Hepatocyte (in vitro differentiated cells): ENCODE measurements at places on chromosomes 4 and X. TPM values are rescaled to one million over a fixed set of nuclear protein-coding genes. Genes with fewer than 3 reads are reported as not detected.

Gene SSX3
- not detected in 2 replicates for polyA plus RNA-seq

Gene TRIM60
- polyA plus RNA-seq, result not detected in 2 replicates

Gene ABCG2
- 3.7 and 3.9 TPM in 2 replicates for polyA plus RNA-seq

Gene LRAT
- polyA plus RNA-seq, result 2.6 and 4.4 TPM in 2 replicates

Gene CYP2U1
- 5.8 and 6.7 TPM in 2 replicates for polyA plus RNA-seq

Gene FHDC1
- 1.7 and 2.1 TPM in 2 replicates for polyA plus RNA-seq

Gene TIMM8A
- 13.0 and 16.5 TPM in 2 replicates for polyA plus RNA-seq

- H3K4me1 ChIP-seq, result no peaks in the 10 kb centered on the region
- no peaks in the 10 kb centered on the region for H3K36me3 ChIP-seq
- no peaks in the 10 kb centered on the region for H3K27me3 ChIP-seq
- H3K27ac ChIP-seq, result no peak overlapping the region
- DNase-seq, result no peak
Observed at GRCh38 chrX:3445806-3446490, 99.5 kb upstream of the MXRA5 start.

- DNase-seq, result peak; percentile 21
- no peak overlapping the region for H3K4me3 ChIP-seq
Observed at GRCh38 chr4:100986360-100986868, 360.9 kb downstream of the PPP3CA start.

DNA sequence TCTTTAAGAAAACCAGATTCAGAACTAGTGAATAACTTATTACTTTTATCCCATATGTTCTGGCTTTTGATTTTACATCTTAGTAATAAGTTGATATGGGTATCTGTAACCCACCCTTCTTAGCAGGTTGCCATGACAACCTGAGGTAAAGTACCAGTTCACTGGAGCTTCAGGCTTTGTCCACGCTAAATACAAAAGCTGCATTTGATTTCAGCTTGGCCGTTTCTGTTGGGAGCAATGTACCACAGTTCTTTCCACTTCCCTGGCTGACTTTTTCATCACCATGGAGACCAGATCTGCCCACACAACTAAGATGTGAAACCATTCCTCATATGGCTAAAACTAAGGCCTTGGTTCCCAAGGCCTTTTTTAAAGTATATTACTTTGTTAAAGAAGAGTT, 26.1 kb downstream of the KLHL34 start:
- no peak for DNase-seq
- no peaks in the 10 kb centered on the region for H3K36me3 ChIP-seq
- no peak overlapping the region for H3K27ac ChIP-seq

GRCh38 chrX:105697984-105698781, 124.2 kb upstream of the NRK start:
- H3K36me3 ChIP-seq, result no peaks in the 10 kb centered on the region
- no peak overlapping the region for H3K27ac ChIP-seq
- no peak for DNase-seq
- H3K27me3 ChIP-seq, result no peaks in the 10 kb centered on the region
- no peak overlapping the region for H3K4me3 ChIP-seq
- H3K4me1 ChIP-seq, result no peaks in the 10 kb centered on the region

- H3K4me1 ChIP-seq, result peaks cover 30% of the 10 kb centered on the region
- H3K27me3 ChIP-seq, result no peaks in the 10 kb centered on the region
- no peaks in the 10 kb centered on the region for H3K36me3 ChIP-seq
- H3K27ac ChIP-seq, result peak overlapping the region; percentile 90
- peak overlapping the region; percentile 3 for H3K4me3 ChIP-seq
Observed at GRCh38 chr4:153248641-153249198, 44.5 kb downstream of the TRIM2 start.

- H3K4me1 ChIP-seq, result peaks cover 11% of the 10 kb centered on the region
- no peaks in the 10 kb centered on the region for H3K27me3 ChIP-seq
Observed at GRCh38 chr4:168853770-168854169, 156.3 kb downstream of the CBR4 start.

DNA sequence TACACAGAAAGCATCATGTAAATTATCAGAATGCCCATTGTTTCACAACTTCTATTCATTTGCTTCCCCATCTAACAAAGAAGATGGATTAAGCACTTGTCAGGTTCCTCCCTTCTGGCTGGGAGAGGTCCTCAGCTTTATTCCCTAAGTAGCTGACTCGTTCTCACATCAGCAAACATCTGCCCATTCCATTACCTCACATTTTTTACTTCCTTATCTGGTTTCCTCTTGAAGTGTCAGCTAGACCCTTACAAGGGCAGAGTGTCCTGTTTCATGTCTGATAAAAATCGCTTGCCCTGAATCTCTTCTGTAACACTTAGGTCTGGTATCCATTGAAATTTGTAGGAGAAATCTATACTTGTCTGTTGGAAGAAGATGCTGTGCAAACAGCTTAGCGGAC, 34.7 kb downstream of the TMPRSS11A start:
- H3K4me3 ChIP-seq, result no peak overlapping the region
- H3K27ac ChIP-seq, result no peak overlapping the region
- H3K36me3 ChIP-seq, result no peaks in the 10 kb centered on the region
- no peaks in the 10 kb centered on the region for H3K27me3 ChIP-seq
- H3K4me1 ChIP-seq, result no peaks in the 10 kb centered on the region
- no peak for DNase-seq

GRCh38 chrX:110415440-110416170, 57.0 kb downstream of the RTL9 start:
- H3K4me3 ChIP-seq, result no peak overlapping the region
- peaks cover 13% of the 10 kb centered on the region for H3K4me1 ChIP-seq
- peak overlapping the region; percentile 34 for H3K27ac ChIP-seq
- H3K27me3 ChIP-seq, result no peaks in the 10 kb centered on the region
- H3K36me3 ChIP-seq, result no peaks in the 10 kb centered on the region

GRCh38 chr4:185955826-185956543, 113.0 kb upstream of the TLR3 start:
- no peak overlapping the region for H3K4me3 ChIP-seq
- H3K4me1 ChIP-seq, result no peaks in the 10 kb centered on the region
- no peak for DNase-seq
- H3K27ac ChIP-seq, result no peak overlapping the region
- no peaks in the 10 kb centered on the region for H3K36me3 ChIP-seq
- no peaks in the 10 kb centered on the region for H3K27me3 ChIP-seq

DNA sequence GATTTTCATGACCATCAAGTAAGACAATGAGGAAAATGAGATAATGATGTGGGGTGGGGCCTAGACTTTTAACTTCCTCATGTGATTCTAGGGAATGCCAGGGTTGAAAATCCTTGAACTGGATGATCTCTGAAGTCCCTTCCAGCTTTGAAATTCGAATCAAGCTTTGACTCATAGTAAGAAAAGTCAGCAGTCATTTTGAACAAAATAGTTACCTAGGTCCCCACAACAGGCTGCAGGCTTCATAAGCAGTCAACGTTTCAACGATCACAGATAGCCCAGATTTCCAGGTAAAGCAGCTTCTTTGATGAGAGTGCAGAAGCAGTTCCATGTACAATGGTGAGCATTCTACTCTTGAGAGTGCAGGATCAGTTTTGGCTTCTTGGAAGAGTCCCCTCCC, 93.7 kb downstream of the GRIA3 start:
- no peaks in the 10 kb centered on the region for H3K4me1 ChIP-seq
- DNase-seq, result no peak
- no peaks in the 10 kb centered on the region for H3K36me3 ChIP-seq
- H3K27ac ChIP-seq, result no peak overlapping the region

- no peaks in the 10 kb centered on the region for H3K27me3 ChIP-seq
- no peak overlapping the region for H3K27ac ChIP-seq
- H3K36me3 ChIP-seq, result no peaks in the 10 kb centered on the region
- no peak overlapping the region for H3K4me3 ChIP-seq
Observed at GRCh38 chrX:21408788-21409187, 34.6 kb downstream of the CNKSR2 start.

DNA sequence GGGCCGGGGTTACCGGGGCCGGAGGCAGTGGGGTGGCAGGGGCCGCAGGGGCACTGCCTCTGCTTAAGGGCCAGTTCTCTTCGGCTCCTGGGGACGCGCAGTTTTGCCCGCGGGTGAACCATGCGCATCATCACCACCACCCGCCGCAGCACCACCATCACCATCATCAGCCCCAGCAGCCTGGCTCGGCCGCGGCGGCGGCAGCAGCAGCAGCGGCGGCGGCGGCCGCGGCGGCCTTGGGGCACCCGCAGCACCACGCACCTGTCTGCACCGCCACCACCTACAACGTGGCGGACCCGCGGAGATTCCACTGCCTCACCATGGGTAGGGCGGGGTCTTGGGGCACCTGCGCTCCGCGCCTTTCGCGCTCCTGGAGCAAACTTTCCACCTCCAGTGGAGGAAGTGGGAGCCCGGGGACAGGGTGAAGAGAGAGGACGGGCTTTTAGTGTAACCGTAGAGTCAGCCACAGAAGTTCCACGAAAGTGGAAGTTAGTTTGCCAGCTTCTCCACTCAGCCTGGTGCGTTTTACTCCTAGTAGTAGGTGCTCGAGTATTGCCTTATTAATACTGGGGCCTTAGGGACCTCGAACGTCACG, 729 bp downstream of the GSX2 start:
- peaks cover 99% of the 10 kb centered on the region for H3K27me3 ChIP-seq
- H3K36me3 ChIP-seq, result no peaks in the 10 kb centered on the region
- H3K4me1 ChIP-seq, result peaks cover 18% of the 10 kb centered on the region
- H3K27ac ChIP-seq, result no peak overlapping the region
- no peak for DNase-seq

- no peaks in the 10 kb centered on the region for H3K4me1 ChIP-seq
- H3K27me3 ChIP-seq, result no peaks in the 10 kb centered on the region
- no peak overlapping the region for H3K27ac ChIP-seq
- H3K4me3 ChIP-seq, result no peak overlapping the region
- DNase-seq, result no peak
Observed at GRCh38 chr4:157781361-157781760, 391.5 kb downstream of the GASK1B start.

DNA sequence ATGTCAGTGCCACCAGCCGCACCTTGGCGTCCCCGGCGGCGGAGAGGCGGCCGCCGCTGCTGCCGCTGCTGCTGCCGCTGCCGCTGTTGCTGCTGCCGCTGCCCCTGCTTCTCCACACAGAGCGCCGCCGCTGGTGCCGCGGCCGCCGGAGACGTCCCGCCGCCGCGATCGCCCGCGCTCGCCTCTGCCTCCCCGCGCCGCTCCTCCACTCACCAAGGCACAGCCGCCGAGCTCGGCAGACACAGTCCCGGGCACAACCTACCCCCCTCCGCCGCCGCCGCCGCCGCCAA, at the start of gene PPP3CA:
PPP3CA (minus strand) TSS at position 260 of the 290 bp plus-strand sequence.
- peaks cover 11% of the 10 kb centered on the region for H3K4me1 ChIP-seq
- H3K27ac ChIP-seq, result peak within 1 kb of the TSS; percentile 95
- H3K27me3 ChIP-seq, result no peaks in the 10 kb centered on the region
- DNase-seq, result no peak

DNA sequence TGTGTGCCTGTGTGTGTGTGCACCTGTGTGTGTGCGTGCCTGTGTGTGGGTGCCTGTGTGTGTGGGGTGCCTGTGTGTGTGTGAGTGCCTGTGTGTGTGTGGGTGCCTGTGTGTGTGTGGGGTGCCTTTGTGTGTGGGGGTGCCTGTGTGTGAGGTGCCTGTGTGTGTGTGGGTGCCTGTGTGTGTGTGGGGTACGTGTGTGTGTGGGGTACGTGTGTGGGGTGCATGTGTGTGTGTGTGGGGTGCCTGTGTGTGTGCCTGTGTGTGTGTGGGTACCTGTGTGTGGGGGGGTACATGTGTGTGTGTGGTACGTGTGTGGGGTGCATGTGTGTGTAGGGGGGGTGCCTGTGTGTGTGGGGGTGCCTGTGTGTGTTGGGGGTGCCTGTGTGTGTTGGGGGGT, 73.4 kb upstream of the HGFAC start:
- DNase-seq, result no peak
- no peak overlapping the region for H3K27ac ChIP-seq
- H3K36me3 ChIP-seq, result no peaks in the 10 kb centered on the region
- H3K27me3 ChIP-seq, result no peaks in the 10 kb centered on the region
- no peak overlapping the region for H3K4me3 ChIP-seq

DNA sequence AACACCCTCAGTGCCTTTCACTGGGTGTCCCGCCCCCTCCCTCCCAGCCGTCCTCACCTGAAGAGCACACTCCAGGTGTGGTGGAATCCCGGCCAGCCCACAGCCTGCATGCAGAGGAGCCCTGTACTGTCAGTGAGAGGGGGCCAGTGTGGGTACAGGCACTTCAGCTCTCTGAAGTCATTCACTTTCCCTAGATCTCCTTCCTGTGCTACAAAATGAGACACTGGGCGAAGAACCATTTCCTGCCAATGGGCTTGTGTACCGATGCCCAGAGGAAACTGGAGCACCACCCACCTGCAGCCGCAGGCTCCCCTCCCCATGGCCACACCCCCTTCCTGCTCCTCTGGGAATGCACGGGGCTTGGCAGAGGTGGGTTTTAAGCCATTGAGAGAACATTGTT, 73.9 kb upstream of the C4orf50 start:
- no peak overlapping the region for H3K4me3 ChIP-seq
- DNase-seq, result no peak
- no peaks in the 10 kb centered on the region for H3K36me3 ChIP-seq
- H3K27ac ChIP-seq, result no peak overlapping the region

GRCh38 chrX:12366440-12366839, 228.2 kb downstream of the FRMPD4 start:
- H3K27ac ChIP-seq, result no peak overlapping the region
- no peaks in the 10 kb centered on the region for H3K36me3 ChIP-seq
- H3K27me3 ChIP-seq, result no peaks in the 10 kb centered on the region
- no peaks in the 10 kb centered on the region for H3K4me1 ChIP-seq
- H3K4me3 ChIP-seq, result no peak overlapping the region

DNA sequence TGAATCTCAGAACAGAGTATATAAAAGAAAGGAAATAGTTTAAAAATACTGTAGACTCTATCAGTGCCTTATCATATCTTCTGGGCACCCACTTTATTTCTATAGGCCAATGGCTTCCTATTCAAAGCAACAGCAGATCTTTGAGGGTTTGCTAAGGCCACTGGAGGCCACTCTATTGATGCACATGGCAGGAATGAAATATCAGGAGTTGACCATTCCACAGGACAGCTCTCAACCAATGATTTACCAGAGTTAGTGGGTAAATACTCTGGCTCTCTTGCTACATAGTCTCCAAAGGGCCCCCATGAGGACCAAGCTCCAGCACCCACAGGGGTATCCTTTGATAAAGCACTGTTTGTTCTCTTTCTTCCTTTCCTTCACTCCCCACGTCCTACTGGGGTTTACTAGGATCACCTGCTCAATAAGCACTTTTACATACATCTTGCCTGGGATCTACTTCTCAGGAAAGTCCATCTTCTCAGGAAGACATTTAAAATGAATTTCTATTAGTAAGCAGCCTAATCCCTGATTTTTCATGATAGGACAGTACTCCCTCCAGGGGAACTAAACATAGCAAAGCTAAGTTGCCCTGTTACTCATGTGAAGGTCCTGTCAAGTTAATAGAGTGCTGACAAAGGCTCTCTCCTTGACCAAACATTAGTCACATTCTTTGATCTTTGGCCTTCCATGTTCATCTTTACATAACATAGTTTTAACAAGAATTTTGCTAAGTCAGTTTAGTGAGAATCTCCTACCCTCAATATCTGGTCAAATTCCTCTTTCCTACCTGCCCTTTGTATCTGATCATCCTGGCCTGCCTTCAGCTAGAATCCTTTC, 459.7 kb downstream of the GRXCR1 start:
- no peaks in the 10 kb centered on the region for H3K4me1 ChIP-seq
- no peak overlapping the region for H3K4me3 ChIP-seq
- DNase-seq, result no peak
- no peak overlapping the region for H3K27ac ChIP-seq
- H3K27me3 ChIP-seq, result no peaks in the 10 kb centered on the region
